Stromal cell of bone marrow (primary cell): ENCODE measurements at places on chromosomes 12 and 14.
A peak's percentile ranks its signal among the peaks of the same experiment; 100 is the strongest.

GRCh38 chr12:90322006-90322405, 613.4 kb upstream of the ATP2B1 start:
- DNase-seq: peak; percentile 31

GRCh38 chr14:65560340-65561027, 148.0 kb downstream of the FUT8 start:
- peak; percentile 21 for DNase-seq

- DNase-seq: no peak
Observed at GRCh38 chr14:105290621-105291346, 10.0 kb downstream of the BRF1 start.

DNA sequence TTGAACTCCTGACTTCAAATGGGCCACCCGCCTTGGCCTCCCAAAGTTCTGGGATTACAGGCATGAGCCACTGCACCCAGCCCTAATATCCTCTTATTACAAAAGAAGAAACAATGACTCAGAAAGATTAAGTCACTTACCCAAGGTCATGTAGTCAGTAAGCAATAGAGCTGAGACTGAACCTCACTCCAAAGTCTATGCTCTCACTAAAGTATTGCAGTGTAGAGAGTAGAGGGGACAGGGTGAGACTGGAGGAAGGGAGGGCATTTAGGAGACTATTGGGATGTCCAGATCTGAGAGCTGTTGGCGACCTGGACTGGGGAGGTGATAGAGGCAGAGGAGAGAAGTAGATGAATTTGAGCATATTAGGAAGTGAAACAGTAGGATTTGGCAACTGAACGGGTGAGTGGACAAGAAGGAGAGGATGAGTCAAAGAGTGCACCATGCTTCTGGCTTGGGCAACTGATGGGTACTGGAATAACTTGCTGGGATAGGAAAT, 11.8 kb downstream of the P2RX7 start:
- peak; percentile 43 for DNase-seq

GRCh38 chr12:128554546-128555304, 269.0 kb downstream of the SLC15A4 start:
- no peak for DNase-seq

- no peak for DNase-seq
Observed at GRCh38 chr12:79871621-79872020, 63.3 kb downstream of the PPP1R12A start.

DNA sequence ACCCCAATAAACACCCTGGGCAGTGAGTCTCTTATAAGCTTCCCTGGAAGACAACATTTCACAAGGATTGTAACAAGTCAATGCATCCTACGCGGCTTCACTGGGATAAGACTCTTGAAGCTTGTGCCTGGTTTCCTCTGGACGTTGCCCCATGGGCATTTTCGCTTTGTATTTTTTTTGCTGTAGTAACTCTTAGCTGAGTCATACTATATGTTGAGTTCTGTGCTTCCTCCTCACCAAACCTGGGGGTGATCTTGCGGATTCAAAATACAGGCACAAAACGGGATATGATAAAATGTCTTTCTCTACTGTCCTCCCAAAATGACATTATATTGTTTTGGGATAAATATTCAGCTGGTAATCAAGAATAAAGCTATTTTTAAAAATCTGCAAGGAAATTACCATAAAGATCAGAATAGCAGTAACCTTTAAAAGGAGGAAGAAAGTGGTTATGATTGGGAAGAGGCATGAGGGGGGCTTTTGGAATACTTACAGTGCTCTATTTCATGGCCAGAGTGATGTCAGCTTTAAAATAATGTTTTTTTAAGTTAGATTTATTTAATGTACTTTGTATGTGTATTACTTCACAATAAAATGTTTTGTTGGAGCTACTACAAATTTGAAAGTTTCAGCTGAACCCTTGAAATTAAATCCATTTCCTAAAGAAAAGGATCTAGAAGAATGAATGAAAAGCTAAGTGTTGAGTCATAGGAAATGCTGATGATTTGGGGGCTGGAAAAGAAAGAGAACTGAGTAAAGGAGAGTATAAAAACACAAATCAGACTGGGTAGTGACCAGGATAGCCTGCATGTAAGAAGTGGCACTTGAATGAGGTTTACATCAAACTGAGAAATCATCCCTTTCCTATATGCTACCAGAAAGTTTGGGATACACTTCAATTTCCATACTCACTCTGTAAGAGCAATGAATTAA, 14.7 kb downstream of the BTBD7 start:
- DNase-seq: no peak

- no peak for DNase-seq
Observed at GRCh38 chr12:132053338-132054330, 90.5 kb downstream of the DDX51 start.

DNA sequence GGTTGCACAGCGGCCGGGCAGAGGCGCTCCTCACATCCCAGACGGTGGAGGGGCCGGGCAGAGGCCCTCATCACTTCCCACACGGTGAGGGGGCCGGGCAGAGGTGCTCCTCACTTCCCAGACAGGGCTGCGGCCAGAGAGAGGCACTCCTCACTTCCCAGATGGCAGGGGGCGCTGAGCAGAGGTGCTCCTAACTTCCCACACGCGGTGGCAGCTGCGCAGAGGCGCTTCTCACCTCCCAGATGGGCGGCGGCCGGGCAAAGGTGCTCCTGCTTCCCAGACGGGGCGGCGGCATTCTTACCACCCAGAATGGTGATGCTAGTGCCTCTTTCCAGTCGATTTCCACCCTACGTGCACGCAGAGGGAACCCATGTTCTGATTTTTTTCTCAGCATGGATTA, 304.4 kb downstream of the RGS6 start:
- no peak for DNase-seq

- no peak for DNase-seq
Observed at GRCh38 chr14:93023802-93024434, 91.8 kb downstream of the ITPK1 start.

DNA sequence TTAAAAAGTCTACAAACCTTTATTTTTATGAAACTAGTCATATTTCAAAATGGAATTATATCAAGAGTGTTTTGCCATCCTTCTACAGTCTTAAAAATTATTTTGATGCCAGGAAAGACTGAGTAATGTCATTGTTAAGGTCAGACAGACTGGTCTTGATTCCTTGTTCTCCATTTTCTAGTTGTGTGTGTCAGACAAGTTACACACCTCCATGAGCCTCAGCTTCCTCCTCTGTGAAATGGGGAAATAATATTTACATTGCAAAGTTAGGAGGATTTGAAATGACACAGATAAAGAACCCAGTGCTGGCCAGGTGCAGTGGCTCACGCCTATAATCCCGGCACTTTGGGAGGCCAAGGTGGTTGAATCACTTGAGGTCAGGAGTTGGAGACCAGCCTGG, 47.4 kb upstream of the ELK3 start:
- no peak for DNase-seq

DNA sequence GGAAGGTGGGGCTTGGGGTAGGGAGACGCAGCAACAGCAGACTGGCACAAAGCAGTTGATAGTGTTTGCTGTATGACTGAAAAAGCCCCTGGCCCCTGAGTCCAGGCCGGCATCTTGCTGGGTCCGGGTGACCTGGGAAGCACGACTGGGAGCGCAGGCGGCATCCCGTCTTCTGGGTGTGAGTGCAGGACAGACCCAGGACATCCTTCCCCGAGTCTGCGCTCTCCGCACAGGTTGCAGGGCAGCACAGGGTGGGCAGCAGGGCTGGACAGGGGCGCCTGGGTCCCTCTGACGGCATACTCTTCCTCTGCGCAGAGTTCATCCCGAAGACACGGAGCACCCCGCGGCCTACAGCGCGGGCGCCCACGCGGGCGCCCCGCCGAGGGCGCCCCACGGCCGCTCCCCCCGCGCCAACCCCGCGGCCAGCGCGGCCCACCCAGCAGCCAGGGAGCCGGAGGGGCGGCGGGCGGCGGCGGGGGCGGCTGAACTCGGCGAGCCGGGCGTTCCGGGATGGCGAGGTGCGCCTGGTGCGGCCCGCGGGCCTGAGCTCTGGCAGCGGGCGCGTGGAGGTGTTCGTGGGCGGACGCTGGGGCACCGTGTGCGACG, 9.2 kb upstream of the CYP46A1 start:
- no peak for DNase-seq

GRCh38 chr14:44701563-44702263, 194.6 kb upstream of the FSCB start:
- DNase-seq: no peak

GRCh38 chr12:24821691-24822090, 127.2 kb downstream of the BCAT1 start:
- DNase-seq: no peak

GRCh38 chr12:77760271-77761025, 70.2 kb upstream of the NAV3 start:
- DNase-seq: no peak

DNA sequence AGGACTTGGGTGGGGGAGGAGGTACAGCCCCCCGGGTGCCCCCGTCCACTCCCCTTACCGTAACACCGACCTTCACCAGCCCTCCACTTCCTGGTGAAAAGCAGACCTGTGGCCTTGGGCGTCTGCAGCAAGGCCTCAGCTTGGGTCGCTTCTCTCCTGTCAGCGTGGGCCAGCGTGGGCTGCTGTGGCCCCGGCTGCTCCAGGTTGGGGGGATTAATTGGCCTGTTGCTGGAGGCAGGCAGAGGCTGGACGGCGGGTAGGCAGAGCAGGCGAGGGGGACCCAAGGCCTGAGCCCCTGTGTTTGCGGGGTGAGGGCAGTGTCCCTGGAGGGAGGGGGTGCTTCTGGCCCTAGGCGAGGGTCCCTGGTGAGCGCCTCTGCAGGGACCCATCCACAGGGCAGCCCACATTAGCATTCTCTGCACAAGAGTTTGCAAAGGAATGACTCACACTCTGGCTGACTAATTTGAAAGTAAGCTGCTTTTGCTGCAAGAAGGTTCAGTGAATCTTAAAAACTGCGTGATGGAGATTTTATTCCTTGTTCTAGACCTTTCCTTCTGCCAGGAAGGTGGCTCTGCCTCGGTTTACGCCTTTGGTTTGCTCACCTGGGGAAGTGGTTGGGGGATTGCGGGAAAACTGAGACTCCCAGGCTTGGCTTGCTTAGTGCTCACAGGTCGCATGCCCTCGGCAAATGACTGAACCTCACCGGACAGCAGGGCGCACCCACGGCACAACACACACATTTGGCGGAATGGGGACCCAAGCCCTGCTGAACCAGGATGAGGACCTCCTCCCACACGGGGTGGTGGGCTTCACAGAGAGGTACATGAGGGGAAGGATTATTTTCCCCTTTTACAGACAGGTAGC, 37.9 kb upstream of the DLK1 start:
- peak; percentile 47 for DNase-seq

DNA sequence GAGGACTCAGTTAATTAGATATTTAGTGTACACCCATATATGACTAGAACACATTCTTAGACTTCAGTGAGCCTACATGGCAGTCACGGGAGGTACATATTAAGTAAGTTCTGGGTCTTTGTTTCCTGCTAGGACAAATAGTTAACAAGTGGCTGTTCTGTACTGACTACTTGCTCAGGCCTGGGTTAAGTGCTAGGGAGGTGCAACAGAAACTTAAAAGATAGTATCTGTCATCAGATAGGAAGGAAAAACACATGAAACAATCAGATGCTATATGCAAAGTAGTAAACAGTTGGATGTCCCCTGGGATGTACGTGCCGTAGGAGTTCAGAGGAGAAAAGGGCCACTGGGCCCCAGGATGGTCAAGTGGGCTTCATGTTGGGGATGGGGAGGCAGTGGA, 59.5 kb downstream of the SLC4A8 start:
- DNase-seq: no peak

DNA sequence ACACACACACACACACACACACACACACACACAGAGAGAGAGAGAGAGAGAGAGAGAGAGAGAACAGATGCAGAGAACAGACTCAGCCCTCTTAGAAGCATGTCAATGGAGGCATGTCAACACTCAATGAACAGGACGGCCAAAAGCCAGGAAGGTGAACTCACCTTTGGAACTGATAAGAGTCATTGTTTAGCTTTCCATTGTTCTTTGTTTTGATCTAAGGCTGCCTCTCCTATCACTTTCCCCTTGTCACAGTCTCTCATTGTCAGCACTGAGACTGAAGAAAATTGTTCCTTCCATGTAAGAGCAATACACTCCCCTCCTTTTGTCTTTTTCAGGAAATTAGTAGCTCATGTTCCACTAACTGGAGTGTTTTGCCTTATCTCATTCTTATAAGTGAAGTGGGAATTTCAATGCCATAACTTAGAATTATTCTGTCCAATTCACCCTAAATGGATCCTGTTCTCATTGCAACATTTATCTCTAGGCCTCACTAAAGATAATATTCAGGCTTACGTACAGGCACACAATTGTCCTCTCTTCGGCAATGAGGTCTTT, 218.0 kb downstream of the DUSP6 start:
- no peak for DNase-seq

DNA sequence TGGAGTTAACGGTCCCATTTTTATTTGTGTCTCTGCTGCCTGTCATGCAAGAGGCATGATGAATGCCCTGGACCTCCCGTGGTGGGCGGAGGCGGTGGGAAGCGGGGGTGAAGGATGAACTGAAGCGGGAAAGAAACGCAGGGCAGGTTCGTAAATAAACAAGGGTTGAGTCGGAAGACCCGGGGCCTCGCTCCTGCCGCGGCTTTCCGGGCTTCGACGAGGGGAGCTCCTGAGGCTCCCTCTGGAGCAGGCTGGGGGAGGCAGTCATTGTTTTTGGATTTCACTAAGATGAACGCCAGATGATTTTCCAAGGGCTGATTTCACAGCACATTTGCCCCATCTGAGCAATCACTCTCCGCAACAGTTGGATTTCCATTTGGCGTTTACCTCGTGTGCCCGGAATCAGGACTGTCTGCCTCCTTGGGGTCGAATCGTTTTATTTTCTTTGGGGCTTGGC, 130.2 kb downstream of the SLC38A6 start:
- no peak for DNase-seq

DNA sequence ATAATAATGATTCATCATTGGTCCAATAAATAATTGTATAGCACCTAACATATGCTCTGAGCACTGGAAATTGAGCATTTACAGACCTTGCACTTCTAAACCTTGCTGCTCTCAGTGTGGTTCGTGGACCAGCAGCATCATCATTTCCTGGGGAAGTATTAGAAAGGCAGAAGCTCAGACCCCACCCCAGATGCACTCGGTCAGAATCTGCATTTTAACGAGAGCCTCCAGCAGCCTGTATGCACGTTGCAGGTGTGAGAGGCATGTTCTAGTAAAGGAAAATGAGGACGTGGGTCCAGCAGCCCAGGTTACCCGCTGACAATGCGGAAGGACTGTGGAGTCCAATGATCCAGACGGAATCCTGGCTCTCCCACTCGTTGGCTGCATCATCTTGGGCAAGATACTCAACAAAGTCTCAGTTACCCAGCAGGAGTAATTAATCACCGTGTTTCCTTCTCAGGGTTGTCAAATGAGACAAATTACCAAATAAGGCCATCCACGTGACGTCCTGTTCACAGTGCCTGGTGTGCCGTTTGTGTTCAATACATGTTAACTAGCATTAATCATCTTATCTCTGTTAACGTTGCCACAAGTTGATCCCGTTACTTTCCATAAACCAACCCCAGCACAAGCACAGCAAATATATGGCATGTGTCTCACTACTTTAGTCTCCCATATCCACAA, 49.2 kb upstream of the CCND2 start:
- DNase-seq: no peak

DNA sequence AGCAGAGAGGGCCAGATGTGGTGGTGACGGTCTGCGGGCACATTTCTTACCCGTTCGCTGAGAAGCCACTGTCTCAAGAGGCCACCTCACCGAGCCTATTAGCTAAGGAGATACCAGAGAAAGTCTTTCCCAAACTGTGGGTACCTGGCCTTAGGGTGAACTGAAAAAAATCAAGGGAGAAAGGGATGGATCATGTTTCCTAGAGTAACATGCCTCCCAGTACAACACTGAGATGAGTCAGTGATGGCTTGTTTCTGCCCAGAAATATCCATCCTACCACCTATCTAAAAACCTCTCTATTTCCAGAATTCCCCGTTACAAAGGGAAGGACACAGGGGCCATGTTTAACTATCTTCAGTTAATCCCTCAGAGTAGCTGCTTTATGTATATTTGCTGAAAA, 83.7 kb downstream of the LMNTD1 start:
- no peak for DNase-seq
